T-helper 22 cell (primary cell): ENCODE measurements at places on chromosomes 6 and 20.

GRCh38 chr6:150395388-150396009, 26.7 kb downstream of the IYD start:
- no peak for DNase-seq

DNA sequence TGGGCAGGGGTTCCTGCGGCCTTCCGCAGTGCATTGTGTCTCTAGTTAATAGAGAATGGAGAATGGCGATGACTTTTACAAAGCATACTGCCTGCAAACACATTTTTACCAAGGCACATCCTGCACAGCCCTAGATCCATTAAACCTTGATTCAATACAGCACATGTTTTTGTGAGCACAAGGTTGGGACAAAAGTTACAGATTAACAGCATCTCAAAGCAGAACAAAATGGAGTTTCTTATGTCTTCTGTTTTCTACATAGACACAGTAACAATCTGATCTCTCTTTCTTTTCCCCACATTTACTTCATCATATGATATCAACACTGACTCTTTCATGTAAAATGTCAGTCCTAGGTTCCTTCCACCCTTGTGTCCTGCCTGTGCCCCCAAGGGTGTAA, 63.5 kb downstream of the GCNT2 start:
- DNase-seq, result no peak

DNA sequence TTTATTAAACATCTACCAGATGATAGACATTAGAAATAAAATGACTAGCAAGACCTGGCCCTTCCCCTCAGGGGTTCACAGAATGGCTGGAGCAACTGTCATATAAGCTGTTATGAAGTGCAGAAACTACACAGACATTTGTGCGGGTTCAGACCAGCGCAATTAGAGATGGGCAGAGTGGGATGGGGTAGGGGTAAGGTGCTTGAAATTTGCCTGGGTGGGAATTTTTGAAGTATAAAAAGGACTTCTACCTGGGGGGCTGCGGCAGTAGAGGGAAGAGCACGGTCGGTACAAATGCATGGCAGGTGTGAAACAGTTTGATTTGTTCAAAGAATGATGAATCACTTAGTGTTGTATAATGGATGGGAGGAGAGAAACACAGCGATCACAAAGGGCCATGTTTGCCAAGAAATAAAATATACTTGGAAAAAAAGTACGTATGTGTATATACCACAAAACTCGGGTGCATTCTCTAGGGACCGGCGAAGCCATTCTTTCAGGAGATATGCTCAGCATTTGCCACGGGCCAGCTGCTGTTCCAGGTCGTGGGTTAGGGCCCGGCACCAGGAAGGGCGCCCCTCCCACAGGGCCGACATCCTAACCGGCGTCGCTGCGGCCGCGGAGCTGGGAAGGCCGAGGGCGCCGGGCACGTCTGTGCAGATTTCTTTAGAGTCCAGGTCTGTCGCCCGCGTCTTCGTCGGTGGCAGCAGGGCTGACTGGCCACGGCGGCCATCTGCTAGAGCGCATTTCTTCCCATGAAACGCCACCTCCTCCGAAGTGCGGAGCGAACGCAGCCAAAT, 809 bp upstream of the NOL7 start:
- DNase-seq, result no peak

- DNase-seq, result no peak
Measured at GRCh38 chr6:150133686-150134085, 9.2 kb upstream of the PPP1R14C start.
